ENCODE measurements at places on chromosomes 2 and 18.

- no peak for DNase-seq
Measured at GRCh38 chr2:229235131-229235914, 35.8 kb downstream of the PID1 start.

DNA sequence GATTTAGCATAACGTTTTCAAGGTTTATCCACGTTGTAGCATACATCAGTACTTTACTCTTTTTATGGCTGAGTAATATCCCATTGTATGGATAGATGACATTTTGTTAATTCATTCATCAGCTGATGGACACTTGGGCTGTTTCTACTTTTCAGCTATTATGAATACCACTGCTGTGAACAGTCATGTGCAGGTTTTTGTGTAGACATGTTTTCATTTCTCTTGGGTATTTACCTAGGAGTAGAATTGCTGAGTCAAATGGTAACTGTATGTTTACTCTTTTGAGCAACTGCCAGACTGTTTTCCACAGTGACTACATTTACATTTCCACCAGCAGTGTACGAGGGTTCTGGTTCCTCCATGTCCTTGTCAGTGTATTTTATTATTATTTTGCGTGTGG lies 33.9 kb downstream of the COX7A2L start:
- no peak for DNase-seq

DNA sequence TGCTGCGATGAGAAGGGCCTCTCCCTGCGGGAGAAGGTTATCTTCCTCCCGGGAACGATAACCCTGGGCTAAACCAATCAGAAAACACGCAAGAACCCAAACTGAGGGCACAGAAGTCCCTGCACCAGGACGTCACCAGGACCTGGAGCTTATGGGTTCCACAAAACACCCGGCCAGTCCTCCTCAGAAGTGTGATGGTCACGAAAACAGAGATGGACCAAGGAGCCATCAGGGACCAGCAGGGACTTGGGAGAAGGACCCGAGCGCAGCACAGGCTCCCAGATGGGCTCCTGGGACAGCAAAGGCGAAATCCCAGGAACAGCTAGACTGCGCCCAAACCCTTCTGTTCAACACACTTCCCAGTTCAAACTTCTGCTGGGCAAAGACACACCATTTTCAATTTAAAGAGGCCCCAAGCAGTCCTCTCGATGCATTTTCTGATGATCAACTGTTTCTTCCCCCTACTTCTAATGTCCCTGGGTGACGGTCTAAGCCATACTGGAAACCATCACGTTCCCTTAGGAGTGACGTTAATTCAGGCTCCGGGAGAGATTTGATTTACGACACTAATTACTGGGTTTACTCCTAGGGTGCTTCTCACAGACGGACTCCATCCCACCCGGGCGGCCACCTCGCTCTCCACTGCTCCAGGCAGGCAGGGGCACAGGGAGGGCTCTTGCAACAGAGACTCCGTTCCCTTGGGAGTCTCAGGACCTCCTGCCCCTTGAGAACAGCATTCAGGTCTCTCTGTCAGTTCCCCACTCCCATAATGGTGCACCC lies 29.2 kb downstream of the ZNF516 start:
- DNase-seq = no peak

GRCh38 chr2:61263830-61264229 lies 101.8 kb downstream of the C2orf74 start:
- DNase-seq = no peak

DNA sequence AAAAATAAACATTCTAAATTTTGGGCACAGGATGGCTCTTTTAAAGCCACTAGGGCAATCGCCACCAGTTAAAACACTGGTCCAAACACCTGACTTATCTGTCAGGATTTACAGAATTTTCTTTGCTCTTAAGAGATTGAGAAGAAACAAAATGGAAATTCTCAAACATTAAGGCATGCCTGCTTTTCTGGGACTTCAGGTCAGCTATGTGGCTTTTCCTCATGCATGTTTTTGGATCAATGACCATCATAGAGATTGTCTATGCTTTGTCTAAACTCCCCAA lies 112.7 kb downstream of the SMAD2 start:
- DNase-seq = no peak

GRCh38 chr2:11056614-11057013 lies 98.7 kb upstream of the SLC66A3 start:
- no peak for DNase-seq

GRCh38 chr2:160984426-160985077 lies 175.7 kb upstream of the TANK start:
- no peak for DNase-seq

DNA sequence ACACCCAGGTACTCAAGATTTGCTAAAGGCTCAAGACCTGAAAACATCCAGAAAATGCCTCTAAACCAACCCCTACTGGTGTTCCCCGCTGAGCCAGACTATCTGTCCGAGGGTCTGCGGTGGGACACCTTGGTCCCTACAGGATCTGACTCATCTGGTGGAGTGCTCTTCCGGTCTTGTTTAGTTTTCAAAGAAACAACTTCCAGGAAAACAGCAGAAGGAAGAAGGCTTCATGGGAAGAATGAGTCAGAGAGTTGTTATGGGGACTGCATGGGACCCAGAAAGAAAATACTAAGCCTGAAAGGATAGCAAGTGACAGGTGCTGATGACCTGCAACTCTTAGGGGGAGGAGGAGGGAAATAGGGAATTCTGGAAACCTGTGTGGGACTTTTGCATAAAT lies 41.3 kb downstream of the ZFP36L2 start:
- no peak for DNase-seq

- peak; percentile 68 for DNase-seq
Measured at GRCh38 chr18:77131652-77132368, 773 bp downstream of the MBP start.

DNA sequence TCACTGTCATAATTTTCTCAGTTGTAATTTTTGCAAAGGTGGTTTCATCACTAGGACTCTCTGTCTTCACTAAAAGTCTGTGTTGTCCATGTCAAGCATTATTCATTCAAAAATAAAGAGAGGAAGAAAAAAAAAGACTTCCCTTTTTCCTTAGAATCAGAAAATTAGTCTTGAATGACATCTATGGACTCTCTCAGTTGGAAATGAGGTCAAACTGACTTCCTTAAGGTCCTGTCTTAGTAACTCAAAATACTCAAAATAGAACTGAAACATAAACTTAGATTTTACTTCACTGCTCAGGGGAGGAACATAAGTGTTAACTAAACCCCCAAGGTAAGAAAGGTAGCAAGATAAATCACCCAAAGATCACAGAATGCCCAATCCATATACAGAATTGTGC lies 2.2 kb upstream of the ZNF407 start:
- DNase-seq = no peak

DNA sequence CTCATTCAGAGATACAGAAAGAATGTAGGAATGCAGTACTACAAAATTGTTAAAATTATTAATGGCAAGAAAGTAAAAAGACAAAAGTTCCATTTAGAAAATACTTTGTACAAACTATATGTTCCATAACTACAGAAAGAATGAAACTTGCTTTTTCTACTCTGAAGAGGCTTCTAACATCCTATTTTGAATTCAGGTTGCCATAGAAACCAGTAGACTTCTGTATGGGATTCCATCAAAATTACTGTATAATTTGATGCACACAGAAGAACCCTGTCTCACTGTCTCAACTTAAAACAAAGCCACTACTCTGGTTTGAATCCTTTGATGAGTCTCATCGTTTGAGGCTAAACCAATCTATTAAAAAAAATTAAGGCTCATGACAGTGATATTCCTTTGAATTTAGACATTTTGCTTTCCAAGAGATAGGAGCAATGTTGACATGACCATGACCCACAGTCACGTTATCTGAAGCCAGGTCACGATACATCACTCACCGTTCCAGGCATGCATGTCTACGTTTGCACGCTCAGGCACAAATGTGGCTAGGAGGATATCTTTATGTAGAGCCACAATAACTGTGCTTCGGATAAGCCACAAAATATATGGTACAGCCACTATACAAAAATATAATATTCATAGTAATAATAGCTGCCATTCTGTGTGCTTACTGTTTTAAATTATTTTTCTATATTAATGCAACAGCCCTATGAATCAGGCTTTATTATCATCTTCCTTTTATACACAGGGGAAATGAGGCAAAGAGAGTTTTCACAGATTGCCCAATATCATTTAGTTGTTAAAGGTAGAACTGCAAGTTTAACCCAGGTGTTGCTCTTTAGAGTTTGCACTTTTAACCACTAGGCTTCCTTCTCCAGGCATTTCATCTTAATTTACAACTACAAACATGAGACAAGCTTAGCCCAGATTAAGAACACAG lies 82.4 kb downstream of the CACNB4 start:
- DNase-seq = no peak

DNA sequence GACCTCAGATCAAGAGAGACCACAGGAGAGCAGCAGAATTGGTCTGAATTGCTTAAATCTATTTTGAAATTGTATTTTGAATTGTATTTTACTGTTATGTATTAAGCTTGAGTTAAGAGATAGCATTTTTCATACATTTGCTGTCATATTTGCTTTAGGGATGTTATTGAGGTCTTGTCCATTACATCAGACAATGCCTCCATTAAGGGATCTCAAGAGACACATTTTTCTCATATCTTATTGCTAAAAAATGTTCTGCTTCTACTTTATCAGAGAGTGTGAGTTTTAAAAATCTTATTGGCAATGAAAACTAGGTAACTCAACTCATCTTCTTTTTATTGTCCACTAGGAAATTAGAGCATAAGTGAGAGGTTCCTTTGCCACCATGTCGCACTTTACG lies 66.8 kb upstream of the CTAGE1 start:
- DNase-seq = no peak

GRCh38 chr2:206797376-206797775 lies 32.0 kb downstream of the FASTKD2 start:
- DNase-seq = no peak

- no peak for DNase-seq
Measured at GRCh38 chr2:236075802-236076201, 92.4 kb downstream of the GBX2 start.
